Hindlimb muscle (tissue), 1 donor: ENCODE measurements at places on chromosomes 4 and X.

GRCh38 chr4:71827826-71828225, 43.9 kb upstream of the GC start:
- DNase-seq, result no peak

DNA sequence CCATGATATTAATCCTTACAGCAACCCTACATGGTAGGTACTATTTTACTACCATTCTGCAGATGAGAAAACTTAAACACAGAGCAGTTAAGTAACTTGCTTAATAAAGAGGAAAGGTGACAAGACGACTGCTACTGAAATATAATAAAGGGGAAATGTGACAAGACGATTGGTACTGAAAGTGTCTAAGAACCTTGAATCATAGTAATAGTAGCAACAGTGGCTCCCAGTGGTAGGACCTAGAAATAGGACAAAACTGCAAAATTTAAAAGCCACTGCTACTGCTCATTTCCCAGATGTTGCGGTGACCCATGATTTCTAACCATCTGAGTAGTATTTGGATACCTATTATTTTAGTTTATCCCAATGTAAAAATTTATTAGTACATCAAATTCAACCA, 89.5 kb downstream of the TASL start:
- no peak for DNase-seq

- no peak for DNase-seq
Observed at GRCh38 chrX:141652286-141652685, 46.3 kb downstream of the SPANXD start.

- DNase-seq, result no peak
Observed at GRCh38 chr4:78990938-78991810, 51.9 kb upstream of the PAQR3 start.

DNA sequence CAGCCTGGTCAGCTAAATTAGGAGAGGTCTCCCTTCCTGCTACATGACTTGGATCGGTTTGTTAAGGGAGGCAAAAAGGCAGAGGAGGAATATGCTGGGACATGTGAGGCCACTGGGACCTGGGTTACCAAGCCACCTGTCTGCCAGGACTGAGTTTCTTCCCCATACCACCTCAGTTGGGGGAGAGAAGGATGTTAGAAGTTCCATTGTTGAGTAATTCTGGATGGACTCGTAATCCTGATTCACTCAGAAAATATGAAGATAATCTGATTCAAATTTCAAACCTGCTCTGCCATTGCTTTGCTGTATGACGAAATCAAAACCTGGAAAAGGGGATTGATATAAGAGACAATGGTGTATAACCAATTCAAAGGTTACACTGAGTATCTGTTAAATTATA, 97.4 kb upstream of the S100G start:
- DNase-seq, result no peak

DNA sequence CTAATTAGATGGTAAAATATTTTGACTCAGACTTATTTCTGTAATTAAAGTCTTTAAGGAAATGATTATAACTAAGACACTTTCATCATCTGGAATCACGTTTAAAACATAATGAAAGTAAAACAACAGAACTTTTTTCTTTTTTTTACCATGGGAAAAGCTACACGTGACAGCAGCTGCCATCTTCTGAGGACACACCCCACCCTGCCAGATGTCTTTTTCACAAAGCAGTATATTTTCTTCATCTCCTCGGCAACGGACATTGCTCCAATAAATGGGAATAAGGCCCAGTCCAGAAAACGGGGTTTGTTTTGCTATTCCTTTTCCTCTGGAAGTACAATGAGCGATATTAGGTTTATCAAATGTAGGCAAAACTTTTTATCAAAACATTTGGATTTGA, 17.5 kb downstream of the PRSS12 start:
- DNase-seq, result no peak
